Small intestine (tissue), 16 donors: ENCODE measurements at places on chromosomes 5 and 9.
A peak's percentile ranks its signal among the peaks of the same experiment; 100 is the strongest.

DNA sequence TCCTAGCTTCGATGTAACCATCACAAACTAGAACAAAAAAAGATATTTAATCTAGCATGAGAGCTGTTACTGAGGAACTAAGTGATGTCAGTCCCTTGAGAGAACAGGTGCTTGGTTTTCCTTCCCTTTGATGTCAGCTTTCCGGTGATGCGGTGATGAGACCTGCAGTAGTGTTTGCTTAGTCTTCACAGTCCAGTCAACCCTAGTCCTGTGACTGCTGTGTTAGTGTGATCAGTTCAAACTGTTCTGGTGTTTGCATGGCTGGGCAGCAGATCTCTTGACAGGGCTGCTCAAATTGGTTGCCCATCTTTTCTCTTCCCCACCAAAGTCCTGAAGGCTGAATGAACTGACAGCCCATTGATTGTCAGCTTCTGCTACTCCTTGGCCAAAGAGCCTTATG lies 608.6 kb upstream of the DAB2 start:
- DNase-seq = no peak

DNA sequence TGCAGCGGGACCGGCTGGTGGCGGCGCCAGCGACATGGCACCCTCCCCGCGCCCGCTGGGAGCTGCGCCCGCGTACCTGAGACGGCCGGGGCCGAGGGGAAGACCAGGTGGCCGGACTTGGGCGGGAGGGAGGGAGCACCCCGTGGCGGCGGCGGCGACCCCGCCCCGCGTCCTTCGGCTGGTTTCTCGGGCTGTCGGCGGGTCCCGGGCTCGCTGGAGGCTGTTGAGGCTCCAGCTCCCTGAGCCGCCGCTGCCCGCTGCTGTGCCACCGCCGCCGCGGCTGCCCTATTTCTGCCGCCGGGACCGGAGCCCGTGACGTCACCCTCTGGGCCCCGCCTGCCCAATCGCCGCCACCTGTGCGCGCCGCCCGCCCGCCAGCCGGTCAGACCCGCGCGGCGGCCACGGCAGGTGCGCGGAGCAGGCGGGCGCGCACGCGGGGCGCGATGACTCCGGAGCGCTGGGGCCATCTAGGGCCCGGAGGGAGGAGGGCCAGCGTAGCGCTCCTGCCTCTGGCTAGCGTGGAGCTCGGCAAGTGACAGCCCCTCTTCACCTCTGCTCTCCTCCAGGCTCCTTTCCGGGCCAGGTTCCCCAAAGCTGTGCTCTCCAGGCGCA lies at the start of gene FSTL4:
TSS of gene FSTL4 (minus strand) at position 293 of the 612 bp plus-strand sequence.
- DNase-seq = peak; percentile 53

DNA sequence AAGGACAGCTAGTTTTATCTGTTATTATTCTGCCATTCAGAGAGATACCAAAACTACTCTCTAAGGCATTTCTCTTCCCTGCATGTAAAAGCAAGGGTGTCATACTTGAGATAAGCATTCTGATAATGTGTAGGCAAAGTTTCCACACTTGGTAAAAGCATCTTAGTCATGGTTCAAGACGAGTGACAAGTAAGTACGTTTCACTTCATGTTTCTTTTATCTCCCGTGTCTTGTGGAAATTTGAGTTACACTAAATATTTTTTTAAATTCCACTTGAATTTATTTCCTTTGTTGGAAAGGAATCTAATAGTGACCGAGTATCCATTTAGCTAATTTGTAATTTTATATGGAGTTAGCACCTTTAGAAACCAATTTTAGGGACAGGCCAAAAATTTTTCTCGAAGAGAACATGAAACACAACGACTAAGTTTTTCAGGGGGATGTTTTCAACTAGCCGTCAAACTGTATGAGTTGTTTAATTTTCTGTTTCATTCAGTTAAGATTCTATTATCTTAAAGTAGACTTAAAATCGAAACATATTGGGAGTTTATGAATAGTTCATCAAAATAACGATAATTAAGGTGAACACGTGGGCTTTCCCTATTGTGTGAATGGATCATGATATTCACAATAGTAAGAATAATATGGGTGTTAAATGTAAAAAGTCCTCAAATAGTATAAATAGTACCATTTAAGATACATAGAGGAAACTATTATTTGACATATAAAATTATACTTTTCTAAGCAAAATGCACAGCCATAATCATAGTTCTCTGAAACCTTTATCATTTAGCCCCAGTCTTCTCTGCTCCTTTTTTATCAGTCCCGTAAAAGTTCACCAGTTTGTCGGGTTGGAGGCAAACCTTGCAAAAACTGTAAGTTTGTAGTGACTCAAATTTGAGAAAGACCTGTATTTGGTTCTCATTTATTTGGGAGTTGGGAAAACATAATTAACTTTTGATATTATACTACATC lies 1.6 kb downstream of the RFESD start:
- peak; percentile 24 for DNase-seq

DNA sequence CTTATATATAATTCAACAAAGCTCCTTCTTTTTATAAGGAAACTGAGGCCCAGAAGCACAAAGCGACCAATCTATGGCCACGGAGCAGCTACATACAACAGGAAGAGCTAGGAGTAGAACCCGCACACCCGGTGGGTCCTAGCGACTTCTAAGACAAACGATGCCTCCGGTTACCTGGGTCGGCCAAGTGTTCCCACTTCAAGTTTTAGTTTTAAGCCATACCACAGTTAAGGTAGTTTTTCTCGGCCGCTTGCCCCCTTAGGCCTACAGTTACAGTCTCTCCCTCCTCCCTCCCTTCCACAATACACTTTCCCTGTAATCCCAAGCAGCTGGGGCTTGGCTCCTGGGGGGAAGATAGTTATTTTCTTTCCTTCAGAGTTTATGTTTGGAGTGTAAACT lies 533 bp downstream of the SREK1IP1 start:
- no peak for DNase-seq

- DNase-seq = peak; percentile 24
Measured at GRCh38 chr9:2087500-2088313, 72.6 kb downstream of the SMARCA2 start.

DNA sequence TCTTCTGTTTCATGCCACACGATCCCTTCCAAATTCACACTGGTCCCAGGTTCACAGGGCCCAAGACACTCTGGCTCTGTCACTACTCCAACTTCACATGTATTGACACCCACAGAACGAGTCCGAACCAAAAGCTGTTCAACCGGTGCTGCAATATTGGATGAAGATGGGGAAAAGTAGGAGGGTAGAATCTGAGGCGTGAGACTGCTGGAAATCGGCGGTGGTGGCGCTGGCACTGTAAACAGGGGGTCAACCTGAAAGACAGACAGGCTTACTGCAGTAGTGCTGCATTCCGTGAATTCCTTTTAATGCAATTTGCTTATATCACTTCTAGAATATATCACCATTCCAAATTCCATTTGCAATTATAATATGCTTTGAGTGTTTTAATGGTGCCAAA lies 45.4 kb downstream of the ZNF608 start:
- no peak for DNase-seq

- no peak for DNase-seq
Measured at GRCh38 chr9:129501771-129502319, 119.1 kb downstream of the C9orf50 start.

- no peak for DNase-seq
Measured at GRCh38 chr5:122629121-122629677, 145.7 kb upstream of the SNX2 start.

GRCh38 chr5:147904110-147904509 lies 2.2 kb downstream of the C5orf46 start:
- DNase-seq = no peak

DNA sequence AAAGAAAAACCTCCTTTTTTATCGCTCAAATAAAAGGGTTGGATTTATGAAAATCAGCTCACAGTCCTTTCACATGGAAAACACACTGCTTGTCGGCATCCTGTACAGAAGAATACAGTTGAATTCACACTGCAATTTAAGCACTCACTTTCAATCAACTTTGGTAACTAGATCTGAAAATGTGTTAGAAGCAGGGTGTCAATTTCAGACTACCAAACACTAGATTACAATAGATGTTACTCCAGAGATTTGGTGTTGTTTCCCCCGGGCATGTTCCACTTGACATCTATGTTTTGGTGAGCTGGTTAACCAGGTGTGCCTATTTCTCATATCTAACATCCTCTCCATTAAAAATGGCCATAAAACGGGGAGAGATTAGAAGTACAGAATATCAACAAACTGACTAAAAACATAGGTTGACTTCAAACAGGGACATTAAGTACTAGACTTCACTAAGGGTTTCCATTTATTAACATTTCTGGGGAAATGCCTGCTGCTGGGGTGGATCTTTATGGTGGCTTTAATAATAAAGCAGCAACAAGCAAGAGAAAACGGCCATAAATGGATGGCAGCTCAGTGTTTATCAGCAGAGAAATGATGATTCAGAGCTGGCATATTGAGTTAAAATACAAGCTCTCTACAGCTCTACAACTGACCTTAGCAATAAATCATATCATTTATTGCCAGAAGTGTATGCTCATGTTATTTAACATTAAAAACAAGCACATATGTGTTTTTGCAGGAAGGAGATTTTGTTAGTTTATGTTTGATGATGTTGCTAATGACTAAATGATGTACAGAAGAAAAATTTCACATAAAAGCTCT lies 158.8 kb downstream of the SLF1 start:
- DNase-seq = no peak

GRCh38 chr9:134522976-134523375 lies 118.6 kb upstream of the COL5A1 start:
- no peak for DNase-seq

DNA sequence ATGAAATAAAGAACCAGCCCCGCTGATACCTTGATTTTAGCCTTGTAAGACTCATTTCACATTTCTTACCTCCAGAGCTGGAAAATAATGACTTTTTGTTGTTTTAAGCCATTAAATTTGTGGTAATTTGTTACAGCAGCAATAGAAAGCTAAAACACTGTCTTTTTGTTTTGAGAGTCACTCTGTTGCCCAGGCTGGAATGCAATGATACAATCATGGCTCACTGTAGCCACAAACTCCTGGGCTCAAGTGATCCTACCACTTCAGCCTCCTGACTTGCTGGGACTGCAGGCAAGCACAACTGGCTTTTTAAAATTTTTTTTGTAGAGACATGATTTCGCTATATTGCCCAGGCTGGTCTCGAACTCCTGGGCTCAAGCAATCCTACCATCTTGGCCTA lies 34.7 kb upstream of the MYO10 start:
- DNase-seq = no peak

DNA sequence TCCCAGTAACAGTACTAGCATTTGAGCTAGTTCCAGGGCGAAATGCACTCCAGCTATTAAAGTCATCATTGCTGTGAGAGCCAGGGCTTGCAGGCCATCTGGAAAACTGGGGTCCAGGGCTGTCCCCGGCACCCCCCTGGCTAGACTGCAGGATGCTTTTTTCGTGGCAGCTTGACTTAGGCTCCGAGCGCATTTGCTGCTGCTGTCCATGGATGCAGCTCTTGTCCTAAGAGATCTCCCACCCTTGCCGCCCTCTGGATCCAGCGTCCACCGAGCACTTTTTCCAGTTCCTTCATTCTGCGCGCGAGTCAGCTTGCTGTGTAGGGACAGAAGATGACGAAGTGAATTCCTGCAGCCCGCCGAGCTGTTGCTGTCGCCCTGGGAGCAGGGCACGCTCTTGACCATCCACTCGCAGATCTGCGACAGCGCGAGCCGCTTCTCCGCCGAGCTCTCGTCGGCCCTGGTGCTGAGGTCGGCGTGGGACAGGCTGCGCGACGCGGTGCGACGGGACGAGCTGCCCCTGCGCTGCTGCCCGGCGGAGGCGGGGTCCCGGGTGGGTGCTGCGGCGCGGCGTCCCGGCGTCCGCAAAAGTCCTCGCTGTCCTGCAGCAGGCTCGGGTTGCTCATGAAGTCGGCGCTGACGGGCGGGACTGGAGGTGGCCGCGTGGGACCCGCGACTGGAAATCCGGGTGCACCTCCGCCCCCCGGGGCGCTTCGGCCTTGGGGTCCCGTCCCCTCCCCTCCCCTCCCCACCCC lies 30.7 kb downstream of the OR2V1 start:
- no peak for DNase-seq

DNA sequence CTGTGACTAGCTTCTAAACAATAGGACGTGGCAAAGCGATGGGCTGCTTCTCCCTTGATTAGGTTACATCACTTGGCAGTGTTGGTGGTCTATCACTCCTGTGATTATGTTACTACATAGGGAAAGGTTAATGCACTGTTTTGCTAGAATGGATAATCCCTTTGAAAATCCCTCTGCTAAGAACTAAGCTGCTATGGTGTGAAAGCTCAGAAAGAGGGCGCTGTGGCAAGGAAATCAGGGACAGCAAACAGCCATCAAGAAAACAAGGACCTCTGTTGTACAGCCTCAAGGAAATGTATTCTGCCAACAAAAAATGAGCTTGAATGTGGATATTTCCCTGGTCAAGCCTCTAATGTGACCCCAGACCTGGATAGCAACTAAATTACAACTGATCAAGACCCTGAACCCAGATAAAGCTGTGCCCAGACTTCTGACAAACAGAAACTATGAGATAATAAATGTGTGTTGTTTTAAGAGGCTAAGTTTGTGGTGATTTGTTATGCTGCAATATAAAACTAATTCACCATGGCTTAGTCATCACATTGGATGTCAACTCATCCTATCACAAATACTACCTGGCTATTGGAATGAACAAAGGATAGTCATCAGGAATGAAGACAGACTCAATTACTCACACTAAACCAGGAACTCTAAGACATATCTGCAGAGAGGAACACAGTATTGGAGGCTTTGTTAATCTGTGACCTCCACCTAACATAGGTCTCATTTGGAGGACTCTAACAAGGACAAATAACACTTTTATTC lies 1215.9 kb downstream of the EFNA5 start:
- peak; percentile 9 for DNase-seq

DNA sequence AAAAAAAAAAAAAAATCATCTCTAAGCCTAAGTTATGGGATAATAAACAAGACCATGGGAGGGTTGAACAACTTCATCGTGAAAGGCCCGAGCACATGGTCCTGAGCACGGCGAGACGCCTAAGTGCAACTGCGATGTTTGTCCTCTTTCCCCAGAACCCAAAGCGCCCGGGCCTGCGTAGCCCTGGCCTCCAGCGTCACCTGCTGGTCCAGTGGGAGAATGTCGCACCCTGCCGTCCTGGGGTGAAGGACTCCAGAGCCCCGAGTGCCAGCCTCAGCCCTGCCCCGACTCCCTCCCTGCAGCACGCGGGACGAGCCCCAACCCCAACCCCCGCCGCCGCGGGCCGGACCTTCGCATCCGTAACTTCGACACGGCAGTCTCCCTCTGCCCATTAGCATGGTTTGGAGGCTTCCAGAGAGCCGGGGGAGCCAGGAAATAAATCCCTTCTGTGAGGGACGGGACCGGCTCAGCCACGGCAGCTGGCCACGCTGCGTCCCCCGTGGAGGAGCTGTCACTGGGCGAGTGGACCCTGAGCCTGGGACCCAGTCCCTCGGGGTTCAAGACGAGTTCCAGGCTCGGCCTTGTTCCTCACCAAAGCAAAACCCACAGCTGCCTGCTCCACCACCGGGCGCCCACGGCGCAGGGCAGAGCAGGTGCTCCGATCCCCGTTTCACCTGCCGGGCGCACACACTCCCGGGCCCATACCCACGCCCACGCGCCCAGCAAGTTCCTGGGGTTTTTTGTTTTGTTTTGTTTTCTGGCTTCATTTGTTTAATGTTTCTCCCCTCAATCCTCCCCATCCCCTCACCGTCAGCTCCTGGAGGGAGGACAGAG lies 132.5 kb upstream of the HAND1 start:
- DNase-seq = peak; percentile 85
